ENCODE measurements at places on chromosomes 7 and 10.

- H3K4me3 ChIP-seq: no peak overlapping the region
- peaks cover 48% of the 10 kb centered on the region for H3K36me3 ChIP-seq
- H3K27ac ChIP-seq: no peak overlapping the region
- no peak for DNase-seq
- no peaks in the 10 kb centered on the region for H3K27me3 ChIP-seq
Observed at GRCh38 chr7:43639858-43640491, 57.1 kb downstream of the STK17A start.

GRCh38 chr10:79375321-79376077 is 28.2 kb downstream of the PPIF start:
- no peak overlapping the region for H3K27ac ChIP-seq
- no peak overlapping the region for H3K4me3 ChIP-seq
- H3K27me3 ChIP-seq: no peaks in the 10 kb centered on the region
- peaks cover 10% of the 10 kb centered on the region for H3K4me1 ChIP-seq
- H3K36me3 ChIP-seq: no peaks in the 10 kb centered on the region

GRCh38 chr10:35554461-35555056 is 50.6 kb upstream of the GJD4 start:
- no peaks in the 10 kb centered on the region for H3K36me3 ChIP-seq
- H3K27me3 ChIP-seq: no peaks in the 10 kb centered on the region
- peaks cover 5% of the 10 kb centered on the region for H3K4me1 ChIP-seq
- H3K4me3 ChIP-seq: no peak overlapping the region
- DNase-seq: no peak

- no peaks in the 10 kb centered on the region for H3K36me3 ChIP-seq
- no peak for DNase-seq
- H3K4me3 ChIP-seq: no peak overlapping the region
- H3K4me1 ChIP-seq: no peaks in the 10 kb centered on the region
Observed at GRCh38 chr7:2681929-2682799, 5.8 kb upstream of the AMZ1 start.

GRCh38 chr10:78406648-78407008 is 373.0 kb downstream of the RPS24 start:
- H3K4me1 ChIP-seq: peaks cover 5% of the 10 kb centered on the region
- no peaks in the 10 kb centered on the region for H3K27me3 ChIP-seq
- no peaks in the 10 kb centered on the region for H3K36me3 ChIP-seq

DNA sequence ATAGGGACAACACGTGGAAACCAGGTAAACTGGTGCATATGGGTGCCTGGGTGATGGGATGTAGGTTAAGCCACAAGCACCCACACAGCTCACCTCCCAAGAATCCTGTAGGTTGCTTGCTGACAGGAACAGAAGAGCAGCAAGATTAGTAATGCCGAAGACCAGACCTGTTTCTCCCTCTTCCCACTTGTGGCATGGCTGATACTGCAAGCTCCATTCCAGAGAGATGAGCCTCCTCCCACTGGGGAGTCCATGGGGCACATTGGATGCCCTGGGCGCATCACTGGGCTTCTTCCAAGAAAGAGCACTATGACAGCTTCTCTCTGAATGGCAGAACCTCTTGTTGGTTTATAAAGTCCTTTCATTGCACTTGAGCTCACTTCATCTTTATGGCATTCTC is 44.4 kb upstream of the LOXL4 start:
- H3K27me3 ChIP-seq: no peaks in the 10 kb centered on the region
- no peak overlapping the region for H3K4me3 ChIP-seq
- H3K36me3 ChIP-seq: no peaks in the 10 kb centered on the region
- no peak for DNase-seq
- no peak overlapping the region for H3K27ac ChIP-seq

- H3K4me3 ChIP-seq: no peak overlapping the region
Observed at GRCh38 chr7:37068902-37069301, 344.6 kb upstream of the AOAH start.

GRCh38 chr10:51642581-51642980 is 56.8 kb downstream of the CSTF2T start:
- DNase-seq: no peak
- H3K27me3 ChIP-seq: peaks cover 14% of the 10 kb centered on the region
- H3K36me3 ChIP-seq: no peaks in the 10 kb centered on the region

- no peaks in the 10 kb centered on the region for H3K27me3 ChIP-seq
- DNase-seq: no peak
- H3K36me3 ChIP-seq: no peaks in the 10 kb centered on the region
- H3K27ac ChIP-seq: no peak overlapping the region
- no peak overlapping the region for H3K4me3 ChIP-seq
Observed at GRCh38 chr7:16399265-16399831, 22.0 kb downstream of the CRPPA start.

- no peaks in the 10 kb centered on the region for H3K27me3 ChIP-seq
- H3K4me3 ChIP-seq: no peak overlapping the region
- no peaks in the 10 kb centered on the region for H3K36me3 ChIP-seq
- peak; percentile 24 for DNase-seq
- no peak overlapping the region for H3K27ac ChIP-seq
- peaks cover 4% of the 10 kb centered on the region for H3K4me1 ChIP-seq
Observed at GRCh38 chr7:87148332-87148955, 3.8 kb upstream of the DMTF1 start.

- H3K27ac ChIP-seq: no peak overlapping the region
- no peaks in the 10 kb centered on the region for H3K27me3 ChIP-seq
- H3K4me3 ChIP-seq: no peak overlapping the region
- H3K36me3 ChIP-seq: no peaks in the 10 kb centered on the region
- no peak for DNase-seq
- H3K4me1 ChIP-seq: peaks cover 8% of the 10 kb centered on the region
Observed at GRCh38 chr10:22634093-22634492, 80.3 kb downstream of the PIP4K2A start.

DNA sequence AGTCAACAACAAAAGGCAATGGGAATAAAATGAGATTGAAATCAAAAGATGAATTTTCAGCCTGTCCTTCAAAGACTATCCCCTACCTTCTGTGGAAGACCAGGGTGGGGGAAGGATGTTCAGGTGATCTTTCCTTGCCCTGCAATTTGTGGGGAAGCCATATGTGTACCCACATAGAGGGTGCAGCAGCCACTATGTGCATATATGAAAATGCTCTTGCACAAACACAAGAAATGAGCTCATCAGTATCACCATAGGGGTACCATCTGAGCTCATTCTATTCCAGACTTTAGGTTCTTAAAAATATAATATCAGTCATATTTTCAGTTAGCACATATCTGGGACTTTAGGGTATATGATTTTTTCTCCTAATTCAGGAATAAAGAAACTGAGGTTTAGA is 17.7 kb downstream of the GIMAP5 start:
- DNase-seq: no peak
- H3K27me3 ChIP-seq: peaks cover 9% of the 10 kb centered on the region
- no peak overlapping the region for H3K4me3 ChIP-seq
- H3K4me1 ChIP-seq: no peaks in the 10 kb centered on the region

- no peaks in the 10 kb centered on the region for H3K27me3 ChIP-seq
- H3K4me3 ChIP-seq: no peak overlapping the region
- no peak for DNase-seq
- H3K4me1 ChIP-seq: no peaks in the 10 kb centered on the region
- H3K27ac ChIP-seq: no peak overlapping the region
- H3K36me3 ChIP-seq: no peaks in the 10 kb centered on the region
Observed at GRCh38 chr10:113933894-113934532, 79.6 kb downstream of the NHLRC2 start.

GRCh38 chr10:77348082-77348481 is 289.5 kb downstream of the KCNMA1 start:
- peaks cover 31% of the 10 kb centered on the region for H3K27me3 ChIP-seq
- no peak overlapping the region for H3K4me3 ChIP-seq
- H3K27ac ChIP-seq: no peak overlapping the region
- no peaks in the 10 kb centered on the region for H3K36me3 ChIP-seq
- DNase-seq: no peak

DNA sequence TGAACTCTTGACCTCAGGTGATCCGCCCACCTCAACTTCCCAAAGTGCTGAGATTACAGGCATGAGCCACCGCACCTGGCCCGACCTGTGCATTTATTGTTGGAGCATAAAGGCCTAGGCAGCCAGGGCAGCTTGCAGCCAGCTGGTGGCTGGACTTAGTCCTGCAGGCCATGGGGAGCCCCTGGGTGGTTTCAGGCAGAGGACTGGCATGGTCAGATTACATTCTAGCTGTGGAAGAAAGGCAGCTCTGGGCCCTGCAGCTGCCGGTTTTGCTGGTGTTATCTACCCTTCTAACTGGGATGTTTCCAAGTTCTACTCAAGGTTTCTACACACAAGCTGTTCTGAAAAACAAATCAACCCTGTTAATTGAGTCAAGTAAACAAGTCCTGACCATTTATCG is 22.7 kb upstream of the MKRN1 start:
- no peak overlapping the region for H3K4me3 ChIP-seq
- no peaks in the 10 kb centered on the region for H3K27me3 ChIP-seq
- peaks cover 11% of the 10 kb centered on the region for H3K4me1 ChIP-seq
- no peak for DNase-seq
- H3K36me3 ChIP-seq: no peaks in the 10 kb centered on the region

- peaks cover 21% of the 10 kb centered on the region for H3K4me1 ChIP-seq
- no peaks in the 10 kb centered on the region for H3K27me3 ChIP-seq
- H3K4me3 ChIP-seq: no peak overlapping the region
- H3K27ac ChIP-seq: no peak overlapping the region
- DNase-seq: no peak
- no peaks in the 10 kb centered on the region for H3K36me3 ChIP-seq
Observed at GRCh38 chr7:144386741-144387140, 16.8 kb downstream of the NOBOX start.

- peaks cover 4% of the 10 kb centered on the region for H3K4me1 ChIP-seq
- no peak overlapping the region for H3K4me3 ChIP-seq
- no peaks in the 10 kb centered on the region for H3K36me3 ChIP-seq
- no peaks in the 10 kb centered on the region for H3K27me3 ChIP-seq
- DNase-seq: no peak
Observed at GRCh38 chr7:50627824-50628361, 62.7 kb upstream of the DDC start.

DNA sequence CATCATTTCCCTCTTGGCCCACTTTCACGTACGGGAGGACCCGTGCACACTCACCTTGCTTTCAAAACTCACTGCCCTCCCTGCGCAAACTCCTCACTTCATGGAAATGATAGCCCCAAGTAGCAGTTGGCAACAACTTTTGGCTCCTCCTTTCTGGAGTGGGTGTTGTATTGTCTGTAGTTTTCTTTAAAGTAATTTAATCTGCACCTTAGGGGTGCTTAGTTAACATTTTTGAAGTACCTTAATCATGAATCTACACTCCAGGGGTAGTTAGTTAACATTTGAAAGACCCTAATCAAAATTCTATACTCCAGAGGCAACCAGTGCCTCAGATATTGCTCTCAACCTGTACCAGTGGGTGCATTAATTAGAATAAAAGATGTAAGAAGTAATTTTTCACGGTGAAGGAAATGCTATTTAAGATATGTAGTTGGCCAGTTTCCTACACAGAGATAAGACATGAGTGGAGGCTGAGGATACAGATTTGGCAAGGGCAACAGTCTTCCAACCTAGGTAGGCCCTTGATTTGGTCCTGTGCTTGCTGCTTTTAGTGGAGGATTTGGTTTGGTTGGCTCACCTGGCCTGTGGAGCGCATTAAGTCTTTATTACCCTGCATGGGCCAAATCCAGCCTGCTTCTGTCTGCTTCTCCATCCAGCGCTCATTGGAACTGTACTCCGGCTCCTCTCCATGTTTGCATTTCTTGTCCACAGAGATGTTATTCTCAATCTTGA is 93.0 kb downstream of the EXOC4 start:
- H3K36me3 ChIP-seq: no peaks in the 10 kb centered on the region
- no peak overlapping the region for H3K4me3 ChIP-seq
- DNase-seq: no peak

DNA sequence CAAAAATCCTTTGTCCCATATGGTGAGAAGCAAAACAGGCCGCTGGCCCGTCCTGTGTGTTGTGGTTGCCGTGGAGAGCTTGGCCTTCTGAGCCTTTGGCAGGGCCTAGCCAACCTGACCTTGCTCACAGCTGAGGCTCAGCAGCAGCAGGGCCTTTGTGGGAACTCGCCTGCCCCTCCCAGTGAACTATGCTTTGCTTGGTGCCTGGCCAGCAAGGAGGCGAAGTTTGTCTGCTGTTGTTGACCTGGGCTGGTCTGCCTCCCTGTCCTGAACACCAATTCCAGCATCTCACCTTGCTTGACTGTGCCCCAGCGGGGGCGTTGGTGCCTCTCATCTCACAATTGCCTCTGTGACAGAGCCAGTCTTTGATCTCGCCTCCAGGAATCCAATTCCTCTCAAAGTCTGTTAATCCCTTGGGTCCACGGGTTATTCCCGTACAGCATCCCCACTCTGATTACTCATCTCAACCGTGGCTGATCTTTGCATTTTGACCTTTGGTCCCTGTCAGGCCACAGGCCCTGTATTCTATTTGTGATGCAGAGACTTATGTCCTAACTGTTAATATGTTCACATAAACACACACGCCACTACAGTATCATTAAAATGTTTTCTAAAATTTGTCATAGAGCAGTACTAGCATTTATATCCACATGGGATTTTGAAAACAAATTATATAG is 22.6 kb downstream of the EPDR1 start:
- H3K36me3 ChIP-seq: no peaks in the 10 kb centered on the region
- H3K4me1 ChIP-seq: peaks cover 9% of the 10 kb centered on the region
- DNase-seq: no peak
- H3K27ac ChIP-seq: no peak overlapping the region

DNA sequence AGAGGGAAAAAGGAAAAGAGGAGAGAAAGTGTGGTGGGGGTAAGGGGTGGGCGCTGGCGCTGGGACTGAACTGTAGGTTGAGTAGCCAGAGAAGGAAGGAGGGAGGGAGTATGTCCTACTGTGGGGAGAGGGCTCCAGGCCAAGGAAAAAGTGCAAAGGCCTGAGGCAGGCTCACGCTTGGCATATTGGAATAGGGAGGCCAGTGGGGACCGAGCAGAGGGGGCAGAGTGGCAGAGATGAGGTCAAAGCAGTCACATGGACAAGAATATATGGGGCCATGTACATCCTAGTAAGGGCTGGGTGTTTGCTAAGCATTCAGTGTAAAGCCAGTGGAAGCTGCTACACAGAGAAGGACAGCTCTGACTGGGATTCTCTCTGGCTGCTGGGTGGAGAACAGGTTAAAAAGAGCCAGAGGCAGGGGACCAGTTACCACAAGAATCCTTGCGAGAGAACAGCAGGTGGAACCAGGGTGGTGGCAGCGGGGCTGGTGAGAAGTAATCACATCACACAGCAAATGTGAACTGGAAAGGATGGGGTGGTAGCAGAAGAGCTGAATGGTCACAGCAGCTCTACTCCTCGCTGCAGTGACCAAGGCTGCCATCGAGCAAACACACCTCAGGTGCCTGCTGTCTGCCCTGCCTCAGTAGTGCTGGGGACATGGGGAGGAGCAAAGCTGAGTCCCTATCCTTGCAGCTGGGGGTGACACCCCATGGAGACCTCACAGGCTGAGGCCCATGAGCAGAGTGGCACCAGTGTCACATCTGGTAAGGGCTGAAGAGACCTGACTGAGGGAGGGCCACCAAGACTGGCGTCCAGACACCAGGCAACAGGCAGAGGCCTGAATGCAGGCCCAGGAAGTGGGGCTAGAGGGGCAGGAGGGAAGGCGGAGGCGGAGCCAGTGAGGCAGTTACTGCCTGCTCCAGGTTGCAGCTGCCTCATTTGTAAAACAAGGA is 39.5 kb downstream of the FAM53B start:
- no peak for DNase-seq
- no peaks in the 10 kb centered on the region for H3K27me3 ChIP-seq
- H3K4me3 ChIP-seq: no peak overlapping the region
- H3K4me1 ChIP-seq: peaks cover 17% of the 10 kb centered on the region
- H3K36me3 ChIP-seq: no peaks in the 10 kb centered on the region

- no peak overlapping the region for H3K4me3 ChIP-seq
- H3K4me1 ChIP-seq: no peaks in the 10 kb centered on the region
- DNase-seq: no peak
- no peak overlapping the region for H3K27ac ChIP-seq
- no peaks in the 10 kb centered on the region for H3K36me3 ChIP-seq
Observed at GRCh38 chr10:113506476-113506875, 46.4 kb upstream of the HABP2 start.

Data from HCT116 (cell line).